T-helper 1 cell (primary cell): ENCODE measurements at places on chromosomes 7 and 10.

DNA sequence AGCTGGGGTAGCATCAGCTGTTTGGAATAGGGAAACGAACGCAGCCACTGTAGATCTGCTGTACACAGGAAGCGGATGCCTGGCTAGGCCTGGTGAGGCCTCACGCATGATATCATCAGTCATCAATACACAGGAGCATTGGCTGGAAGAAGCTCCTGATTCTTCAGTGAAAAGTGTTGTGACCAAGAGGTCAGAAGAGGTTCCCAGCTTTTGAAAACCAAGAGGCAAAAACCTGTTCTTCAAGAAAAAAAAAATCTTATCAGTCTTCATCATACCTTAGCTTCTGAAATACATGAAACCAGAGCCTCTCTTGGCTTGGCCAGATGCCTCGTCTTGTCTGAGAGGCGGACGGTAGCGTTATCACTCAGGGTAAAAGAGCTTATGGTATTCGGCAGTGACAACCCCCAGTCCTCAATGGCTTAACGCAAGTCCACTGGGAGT is 139.3 kb upstream of the TCF7L2 start:
- DNase-seq, result no peak

DNA sequence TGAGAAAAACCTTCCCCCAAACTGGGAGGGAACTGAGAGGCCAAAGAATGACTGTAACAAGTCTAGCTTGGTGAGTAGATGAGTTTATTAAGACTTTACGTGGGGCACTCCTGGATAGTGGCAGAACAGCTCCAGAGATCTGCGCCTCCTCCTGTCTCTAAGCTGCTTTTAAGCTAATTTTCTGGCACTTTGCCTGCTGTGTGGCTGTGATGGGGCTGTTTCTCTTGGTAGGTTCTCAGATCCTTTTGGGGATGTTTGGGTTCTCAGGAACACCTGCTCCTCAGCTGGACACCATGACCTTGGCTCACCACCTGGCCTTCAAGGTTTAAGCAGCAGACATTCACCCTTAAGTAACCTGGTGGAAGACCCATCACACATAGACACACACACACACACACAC is 68.3 kb downstream of the AKR1E2 start:
- DNase-seq, result no peak

DNA sequence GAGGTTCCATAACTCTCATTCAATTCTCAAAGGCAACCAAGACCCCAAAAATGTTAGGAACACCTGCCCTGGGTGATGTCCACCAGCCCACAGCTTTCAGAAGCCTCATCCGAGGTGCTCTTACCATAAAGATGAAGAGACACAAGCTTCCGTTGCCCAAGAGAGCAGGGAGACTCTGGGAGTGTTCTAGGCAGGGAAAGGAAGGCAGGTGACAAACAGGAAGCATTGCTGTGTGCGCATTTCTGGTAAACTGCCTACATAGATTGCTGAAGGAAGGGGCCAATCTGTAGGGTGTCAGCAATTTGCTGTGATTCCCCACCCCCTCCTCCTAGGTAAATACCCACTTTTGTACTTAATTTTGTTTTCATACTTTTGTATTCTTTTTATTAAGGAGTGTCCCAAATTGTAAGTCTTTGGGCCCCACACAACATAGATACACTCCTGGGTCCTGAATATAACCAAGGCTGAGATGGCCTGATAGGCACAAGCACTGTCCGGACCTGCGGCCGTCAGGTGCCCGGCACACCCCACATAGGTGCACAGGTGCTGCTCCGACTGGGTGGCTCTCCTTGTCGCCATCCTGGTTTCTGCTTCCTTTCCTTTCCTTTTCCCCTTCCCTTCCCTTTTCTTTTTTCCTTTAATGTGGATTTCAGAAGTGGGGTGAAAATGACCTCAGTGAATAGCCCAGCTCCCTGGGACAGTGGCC is 51.4 kb upstream of the SMNDC1 start:
- DNase-seq, result peak; percentile 81

DNA sequence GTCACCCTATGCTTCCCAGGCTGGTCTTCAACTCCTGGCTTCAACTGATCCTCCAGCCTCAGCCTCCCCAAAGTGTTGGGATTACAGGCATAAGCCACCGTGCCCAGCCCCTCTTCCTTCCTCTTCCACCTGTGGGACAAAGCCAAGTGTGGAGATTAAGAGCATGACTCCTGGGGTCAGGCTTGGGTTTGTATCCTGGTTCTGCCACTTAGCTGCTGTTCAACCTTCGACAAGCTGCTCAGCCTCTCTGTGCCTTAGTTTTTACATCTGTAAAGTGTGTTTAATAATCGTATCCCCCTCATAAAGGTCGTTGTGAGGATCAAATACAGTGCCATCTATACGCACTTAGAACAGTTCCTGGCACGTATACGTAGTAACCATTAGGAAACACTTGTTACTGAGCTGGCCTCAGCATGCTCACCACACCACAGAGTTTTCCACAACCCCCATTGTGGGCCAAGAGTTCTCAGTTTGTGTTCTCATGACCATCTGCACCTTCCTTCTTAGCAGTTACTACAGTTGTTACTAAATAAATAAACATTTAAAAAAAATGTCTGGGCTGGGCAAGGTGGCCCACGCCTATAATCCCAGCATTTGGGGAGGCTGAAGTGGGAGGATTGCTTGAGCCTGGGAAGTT is 140.5 kb upstream of the BTBD16 start:
- no peak for DNase-seq

- no peak for DNase-seq
Measured at GRCh38 chr10:30185341-30185740, 126.0 kb upstream of the JCAD start.

DNA sequence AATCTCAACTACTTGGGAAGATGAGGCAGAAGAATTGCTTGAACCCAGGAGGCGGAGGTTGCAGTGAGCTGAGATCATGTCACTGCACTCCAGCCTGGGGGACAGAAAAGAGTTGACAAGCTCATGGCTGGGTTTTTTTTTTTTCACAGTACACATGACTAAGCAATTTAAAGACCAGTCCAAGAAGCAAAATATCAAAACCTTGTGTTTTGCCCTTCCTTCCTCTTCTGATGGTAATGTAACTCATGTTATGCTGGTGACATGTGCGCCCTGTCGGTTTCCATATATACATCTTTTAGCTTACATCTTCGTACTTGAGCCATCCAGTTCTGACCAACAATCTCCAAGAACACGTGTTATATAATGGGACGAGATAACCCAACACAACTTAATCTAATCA is 237.7 kb upstream of the PLXDC2 start:
- no peak for DNase-seq

DNA sequence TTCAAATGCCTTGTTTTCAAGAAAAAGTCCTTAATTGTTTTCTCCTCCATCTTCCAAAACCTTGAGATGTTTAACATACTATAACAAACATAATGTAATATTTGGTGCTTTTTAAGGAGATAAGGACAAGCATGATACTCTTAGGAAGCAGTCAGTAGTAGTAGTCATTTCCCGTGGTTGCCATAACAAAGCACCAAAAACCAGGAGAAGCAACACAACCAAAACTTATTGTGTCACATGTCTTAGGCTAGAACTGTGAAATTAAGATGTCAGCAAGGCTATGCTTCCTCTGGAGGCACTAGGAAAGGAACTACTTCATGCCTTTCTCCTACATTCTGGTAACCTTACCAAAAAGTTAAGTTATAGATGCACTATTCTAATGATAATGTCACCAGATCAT is 106.8 kb downstream of the MBL2 start:
- DNase-seq, result no peak
